Liver (tissue), 10 donors: ENCODE measurements at places on chromosomes 4 and X.

- H3K27me3 ChIP-seq = no peaks in the 10 kb centered on the region
- peak; percentile 53 for DNase-seq
- peaks cover 2% of the 10 kb centered on the region for H3K4me1 ChIP-seq
Measured at GRCh38 chr4:13483768-13484121, 395 bp downstream of the RAB28 start.

- peaks cover 8% of the 10 kb centered on the region for H3K4me1 ChIP-seq
- no peaks in the 10 kb centered on the region for H3K36me3 ChIP-seq
- no peak for DNase-seq
- no peaks in the 10 kb centered on the region for H3K27me3 ChIP-seq
- H3K27ac ChIP-seq = no peak overlapping the region
Measured at GRCh38 chrX:117517994-117518393, 598.6 kb downstream of the KLHL13 start.

- no peak for DNase-seq
- peaks cover 2% of the 10 kb centered on the region for H3K36me3 ChIP-seq
- H3K4me3 ChIP-seq = no peak overlapping the region
- no peaks in the 10 kb centered on the region for H3K27me3 ChIP-seq
- H3K4me1 ChIP-seq = no peaks in the 10 kb centered on the region
Measured at GRCh38 chr4:102639598-102639997, 121.2 kb downstream of the MANBA start.

- no peak overlapping the region for H3K4me3 ChIP-seq
- no peaks in the 10 kb centered on the region for H3K27me3 ChIP-seq
- no peaks in the 10 kb centered on the region for H3K36me3 ChIP-seq
- no peak for DNase-seq
Measured at GRCh38 chr4:40940317-40940741, 190.6 kb downstream of the NSUN7 start.

DNA sequence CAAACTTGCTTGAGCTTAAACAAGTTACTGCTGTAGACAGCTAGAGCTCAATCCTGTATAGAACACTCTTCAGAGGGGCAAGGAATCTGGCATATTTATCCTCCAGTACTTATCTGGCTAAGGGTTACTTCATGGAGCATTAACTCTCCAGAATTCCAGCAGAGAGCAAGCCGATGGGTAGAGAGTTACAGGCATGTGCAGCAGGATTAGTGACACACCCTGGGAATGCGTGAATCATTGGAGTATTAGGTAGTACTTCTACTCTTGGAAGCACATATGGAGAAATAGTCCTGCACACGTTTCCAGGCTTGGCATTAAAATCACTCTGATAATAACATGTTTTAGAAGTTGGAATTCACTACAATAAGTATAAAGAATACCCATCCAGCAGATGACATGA lies 35.4 kb downstream of the GRXCR1 start:
- H3K36me3 ChIP-seq = no peaks in the 10 kb centered on the region
- H3K4me3 ChIP-seq = no peak overlapping the region
- no peaks in the 10 kb centered on the region for H3K27me3 ChIP-seq
- no peak overlapping the region for H3K27ac ChIP-seq

DNA sequence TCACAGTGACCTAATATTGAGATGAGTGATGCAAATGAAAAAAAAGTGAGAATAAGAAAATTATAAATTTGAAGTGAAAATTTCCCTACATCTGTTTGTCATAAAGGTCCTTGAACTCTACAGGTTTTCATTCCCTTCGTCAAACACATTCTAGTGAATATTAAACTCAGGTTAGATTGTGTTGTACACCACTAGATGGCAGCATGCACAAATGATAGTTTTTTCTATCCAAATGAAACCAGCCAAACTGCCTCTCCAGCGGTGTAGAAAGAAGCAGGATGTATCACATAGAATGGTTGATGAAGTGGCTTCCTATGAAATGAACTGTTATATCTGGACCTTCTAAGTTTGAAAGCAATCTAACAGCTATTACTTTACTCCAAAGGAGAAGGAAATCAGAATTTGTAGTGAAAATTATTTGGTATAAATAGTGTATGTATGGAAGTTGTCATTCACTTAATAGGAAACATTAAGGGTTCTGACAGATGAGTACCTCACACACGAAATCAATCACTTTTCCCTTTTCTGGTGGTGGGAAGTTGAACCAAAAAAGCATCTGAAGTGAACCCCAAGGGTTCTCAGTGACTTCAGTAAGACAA lies 382.7 kb downstream of the UNC5C start:
- DNase-seq = no peak
- H3K27me3 ChIP-seq = no peaks in the 10 kb centered on the region
- H3K4me3 ChIP-seq = no peak overlapping the region
- H3K36me3 ChIP-seq = no peaks in the 10 kb centered on the region
- no peaks in the 10 kb centered on the region for H3K4me1 ChIP-seq

- no peak overlapping the region for H3K27ac ChIP-seq
- H3K4me1 ChIP-seq = peaks cover 4% of the 10 kb centered on the region
- DNase-seq = no peak
- H3K4me3 ChIP-seq = no peak overlapping the region
Measured at GRCh38 chrX:13001097-13001496, 26.2 kb downstream of the TMSB4X start.

GRCh38 chr4:10803713-10804343 lies 119.3 kb upstream of the CLNK start:
- H3K27me3 ChIP-seq = peaks cover under 1% of the 10 kb centered on the region
- no peak overlapping the region for H3K27ac ChIP-seq
- no peak for DNase-seq
- no peaks in the 10 kb centered on the region for H3K36me3 ChIP-seq

- H3K27me3 ChIP-seq = no peaks in the 10 kb centered on the region
- H3K4me3 ChIP-seq = no peak overlapping the region
- peak overlapping the region; percentile 59 for H3K27ac ChIP-seq
- H3K4me1 ChIP-seq = no peaks in the 10 kb centered on the region
- no peaks in the 10 kb centered on the region for H3K36me3 ChIP-seq
- no peak for DNase-seq
Measured at GRCh38 chr4:185567381-185568376, 32.4 kb upstream of the PDLIM3 start.

- no peak for DNase-seq
- no peak overlapping the region for H3K4me3 ChIP-seq
- peaks cover 2% of the 10 kb centered on the region for H3K4me1 ChIP-seq
- H3K27me3 ChIP-seq = no peaks in the 10 kb centered on the region
- no peak overlapping the region for H3K27ac ChIP-seq
- H3K36me3 ChIP-seq = no peaks in the 10 kb centered on the region
Measured at GRCh38 chr4:152193059-152193458, 342.8 kb downstream of the FBXW7 start.

GRCh38 chr4:3484057-3484973 lies 21.2 kb downstream of the DOK7 start:
- no peak for DNase-seq
- no peak overlapping the region for H3K4me3 ChIP-seq
- no peak overlapping the region for H3K27ac ChIP-seq
- no peaks in the 10 kb centered on the region for H3K27me3 ChIP-seq
- H3K4me1 ChIP-seq = peaks cover 3% of the 10 kb centered on the region

- H3K27ac ChIP-seq = no peak overlapping the region
- no peak overlapping the region for H3K4me3 ChIP-seq
- no peak for DNase-seq
- no peaks in the 10 kb centered on the region for H3K27me3 ChIP-seq
- no peaks in the 10 kb centered on the region for H3K4me1 ChIP-seq
- no peaks in the 10 kb centered on the region for H3K36me3 ChIP-seq
Measured at GRCh38 chrX:5155301-5155700, 1073.4 kb downstream of the NLGN4X start.

GRCh38 chrX:981791-982626 lies 230.4 kb downstream of the CRLF2 start:
- no peak for DNase-seq
- no peak overlapping the region for H3K27ac ChIP-seq
- H3K27me3 ChIP-seq = no peaks in the 10 kb centered on the region

DNA sequence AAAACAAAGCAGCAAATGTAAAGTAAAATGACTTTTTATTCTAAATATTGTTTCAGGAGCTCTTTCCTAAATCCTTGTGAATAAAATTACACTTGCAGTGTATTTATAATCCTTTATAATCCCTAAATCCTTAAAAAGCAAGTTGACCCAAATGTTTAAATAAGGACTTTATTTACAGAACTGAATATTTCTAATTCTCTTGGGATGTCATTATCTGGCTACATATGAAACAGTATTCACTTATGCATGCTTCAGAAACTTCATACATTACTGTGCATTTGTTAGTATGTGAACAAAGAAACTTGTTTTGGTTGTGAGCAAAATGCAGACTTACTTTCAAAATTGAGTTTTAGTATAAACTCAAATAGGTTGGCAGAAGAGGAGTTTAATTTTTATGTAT lies 49.2 kb downstream of the PTTG2 start:
- no peak for DNase-seq
- no peak overlapping the region for H3K4me3 ChIP-seq
- H3K36me3 ChIP-seq = no peaks in the 10 kb centered on the region
- no peaks in the 10 kb centered on the region for H3K4me1 ChIP-seq
- no peak overlapping the region for H3K27ac ChIP-seq

GRCh38 chr4:20683766-20684165 lies 16.5 kb upstream of the PACRGL start:
- no peaks in the 10 kb centered on the region for H3K4me1 ChIP-seq
- no peak overlapping the region for H3K27ac ChIP-seq
- H3K4me3 ChIP-seq = no peak overlapping the region
- DNase-seq = no peak
- H3K27me3 ChIP-seq = peaks cover 3% of the 10 kb centered on the region

GRCh38 chrX:133207751-133208150 lies 10.4 kb downstream of the TFDP3 start:
- H3K27me3 ChIP-seq = no peaks in the 10 kb centered on the region
- no peaks in the 10 kb centered on the region for H3K36me3 ChIP-seq
- H3K27ac ChIP-seq = no peak overlapping the region
- H3K4me3 ChIP-seq = no peak overlapping the region
- H3K4me1 ChIP-seq = no peaks in the 10 kb centered on the region

GRCh38 chr4:153595894-153596601 lies 88.0 kb upstream of the TLR2 start:
- H3K4me1 ChIP-seq = no peaks in the 10 kb centered on the region
- no peak overlapping the region for H3K27ac ChIP-seq
- peaks cover 56% of the 10 kb centered on the region for H3K36me3 ChIP-seq
- H3K4me3 ChIP-seq = no peak overlapping the region

DNA sequence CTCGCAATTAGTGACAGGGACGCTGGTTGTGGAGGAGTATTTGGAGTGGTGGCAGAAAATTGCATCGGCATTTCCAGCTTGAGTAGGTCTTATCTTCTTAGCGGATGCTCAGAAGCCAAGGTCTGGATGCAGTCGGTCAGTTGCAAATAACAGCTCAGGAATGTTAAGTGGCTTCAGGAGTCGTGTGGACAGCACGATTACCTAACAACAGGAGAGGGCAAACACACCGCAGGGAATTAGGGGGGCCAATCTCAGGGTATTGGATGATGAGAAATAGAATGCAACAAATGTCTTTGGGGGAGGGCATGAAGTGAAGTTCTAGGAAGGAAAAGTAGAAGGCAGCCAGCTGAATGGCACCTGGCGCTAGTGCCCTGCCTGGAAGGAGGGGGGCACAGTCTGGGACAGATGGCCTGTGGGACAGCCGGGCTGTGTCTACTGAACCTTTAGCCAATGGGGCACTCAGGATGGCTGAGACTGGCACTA lies 11.8 kb downstream of the RASL11B start:
- DNase-seq = no peak
- no peaks in the 10 kb centered on the region for H3K27me3 ChIP-seq
- no peaks in the 10 kb centered on the region for H3K36me3 ChIP-seq
- no peak overlapping the region for H3K27ac ChIP-seq
- no peaks in the 10 kb centered on the region for H3K4me1 ChIP-seq
- no peak overlapping the region for H3K4me3 ChIP-seq
